Activated T-helper 1 cell treated with anti-CD3 and anti-CD28 coated beads, Interleukin-12 subunit alpha, Interleukin-12 subunit beta, Interleukin-2, Interleukin-4 antibody, amounts not matched to agents 30 ng/mL and 10 ng/mL and 1 ng/mL, durations not matched to agents 14 hours and 24 hours and 36 hours (primary cell): ENCODE measurements at places on chromosomes 5 and 9. TPM values are rescaled to one million over a fixed set of nuclear protein-coding genes. Genes with fewer than 3 reads are reported as not detected.

Gene TMEM141
- total RNA-seq = 37.2 and 39.0 TPM in 2 replicates

Gene RNF183
- not detected in 2 replicates for total RNA-seq

Gene LHX3
- total RNA-seq = not detected in 2 replicates

Gene TRIM36
- not detected in 2 replicates for total RNA-seq

Gene SPATA9
- not detected in 2 replicates for total RNA-seq

Gene ASPN
- not detected in 2 replicates for total RNA-seq

GRCh38 chr5:143516249-143516648, 112.8 kb upstream of the NR3C1 start:
- peaks cover 2% of the 10 kb centered on the region for H3K36me3 ChIP-seq
- no peak for DNase-seq

DNA sequence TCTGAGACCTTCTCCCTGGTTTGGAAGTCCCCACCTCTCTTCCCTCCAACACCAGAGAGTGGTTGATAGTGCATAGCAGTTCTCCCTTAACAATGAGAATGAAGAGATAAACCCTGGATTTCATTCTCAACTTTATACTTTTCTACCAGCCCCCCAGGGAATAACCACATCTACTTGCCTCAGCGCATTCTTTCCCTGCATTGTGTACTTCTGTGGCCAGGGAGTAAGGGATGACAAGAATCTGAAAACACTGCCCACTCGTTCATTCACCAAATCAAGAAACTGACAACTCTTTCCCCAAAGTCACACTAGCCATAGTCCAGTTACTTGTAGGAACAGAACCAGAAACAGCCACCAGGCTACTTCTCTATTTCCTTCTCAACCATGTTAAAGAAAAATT, 46.0 kb upstream of the SPIN1 start:
- peaks cover 6% of the 10 kb centered on the region for H3K4me1 ChIP-seq
- no peak overlapping the region for H3K27ac ChIP-seq
- H3K27me3 ChIP-seq = peaks cover 3% of the 10 kb centered on the region
- no peak overlapping the region for H3K4me3 ChIP-seq

GRCh38 chr5:84568171-84568570, 183.5 kb upstream of the EDIL3 start:
- H3K4me1 ChIP-seq = no peaks in the 10 kb centered on the region
- no peak overlapping the region for H3K4me3 ChIP-seq
- H3K36me3 ChIP-seq = no peaks in the 10 kb centered on the region
- DNase-seq = no peak
- no peaks in the 10 kb centered on the region for H3K27me3 ChIP-seq

DNA sequence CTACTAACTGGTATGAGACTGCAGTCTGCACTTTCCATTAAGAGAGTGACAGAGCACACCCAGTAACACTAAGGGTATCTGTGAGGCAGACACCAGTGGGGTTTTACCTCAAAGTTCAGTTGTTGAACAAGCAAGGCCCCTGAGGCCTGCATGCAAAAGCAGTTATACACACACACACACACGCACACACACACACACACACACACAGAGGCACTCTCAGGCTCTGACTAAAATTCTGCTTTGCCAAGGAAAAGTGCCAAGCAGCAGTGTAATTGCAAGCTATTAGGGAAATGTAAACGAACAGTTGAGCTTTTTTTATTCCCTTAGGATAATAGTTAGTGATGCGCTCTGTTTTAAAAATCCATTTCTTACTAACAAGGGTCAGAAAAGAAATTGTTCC, 377.1 kb downstream of the SPOCK1 start:
- no peaks in the 10 kb centered on the region for H3K27me3 ChIP-seq
- no peak overlapping the region for H3K27ac ChIP-seq
- no peak for DNase-seq

DNA sequence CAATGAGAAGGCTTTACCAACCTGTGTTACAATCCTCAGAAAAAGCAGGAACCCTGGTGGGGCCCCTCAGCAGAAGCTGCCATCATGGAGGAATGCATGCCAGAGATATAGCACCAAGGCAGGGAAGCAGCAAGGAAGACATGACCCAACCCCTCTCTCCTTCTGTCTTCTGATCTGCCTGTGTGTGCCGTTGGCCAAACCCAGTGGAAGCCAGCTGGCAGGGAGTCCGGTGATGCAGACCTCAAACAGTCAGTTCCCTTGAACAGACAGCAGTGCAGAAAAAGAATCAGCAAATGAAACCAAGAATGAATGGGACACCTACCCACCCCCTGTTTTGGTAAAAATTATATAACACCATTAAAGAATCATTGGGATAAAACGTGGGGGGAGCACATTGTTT, 234.2 kb downstream of the ZNF608 start:
- no peaks in the 10 kb centered on the region for H3K36me3 ChIP-seq
- no peaks in the 10 kb centered on the region for H3K4me1 ChIP-seq
- DNase-seq = no peak
- peaks cover 1% of the 10 kb centered on the region for H3K27me3 ChIP-seq
- H3K27ac ChIP-seq = no peak overlapping the region
- H3K4me3 ChIP-seq = no peak overlapping the region

- peaks cover 12% of the 10 kb centered on the region for H3K4me1 ChIP-seq
- no peak overlapping the region for H3K27ac ChIP-seq
- H3K4me3 ChIP-seq = no peak overlapping the region
- no peaks in the 10 kb centered on the region for H3K27me3 ChIP-seq
- peaks cover 2% of the 10 kb centered on the region for H3K36me3 ChIP-seq
Measured at GRCh38 chr9:129071526-129072126, 9.3 kb upstream of the DOLPP1 start.

DNA sequence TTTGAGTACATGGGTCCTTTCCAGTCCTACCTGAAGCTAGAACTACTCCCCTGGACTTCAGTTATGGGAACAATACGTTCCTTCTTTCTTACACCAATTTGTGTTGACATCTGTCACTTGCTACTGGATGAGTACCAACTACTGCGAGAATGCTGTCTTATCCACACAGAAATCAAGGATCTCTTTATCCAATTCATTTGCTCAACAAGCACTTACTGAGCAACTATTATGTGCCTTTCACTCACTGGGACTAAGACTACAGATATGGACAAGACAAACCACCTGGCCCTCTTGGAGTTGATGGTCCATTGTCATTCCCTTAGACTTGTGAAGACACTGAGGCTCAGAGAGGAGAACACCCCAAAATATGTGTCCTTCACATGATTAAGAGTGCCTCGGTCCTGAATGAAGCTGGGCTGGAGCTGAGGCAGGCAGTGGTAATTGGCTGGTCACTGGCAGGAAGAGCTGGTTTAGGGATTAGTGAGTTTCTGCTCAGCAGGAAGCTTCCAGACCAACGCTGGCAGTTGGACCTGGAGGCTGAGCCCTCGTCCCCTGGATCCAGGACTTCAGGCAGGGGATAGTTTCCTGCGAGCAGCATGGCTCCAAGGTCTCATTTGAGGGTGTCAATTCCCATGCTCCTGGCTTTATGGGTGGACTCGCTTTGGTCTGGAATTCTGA, 8.4 kb upstream of the ARSI start:
- no peak overlapping the region for H3K4me3 ChIP-seq
- no peaks in the 10 kb centered on the region for H3K36me3 ChIP-seq
- H3K27me3 ChIP-seq = peaks cover 19% of the 10 kb centered on the region
- DNase-seq = no peak
- no peak overlapping the region for H3K27ac ChIP-seq

DNA sequence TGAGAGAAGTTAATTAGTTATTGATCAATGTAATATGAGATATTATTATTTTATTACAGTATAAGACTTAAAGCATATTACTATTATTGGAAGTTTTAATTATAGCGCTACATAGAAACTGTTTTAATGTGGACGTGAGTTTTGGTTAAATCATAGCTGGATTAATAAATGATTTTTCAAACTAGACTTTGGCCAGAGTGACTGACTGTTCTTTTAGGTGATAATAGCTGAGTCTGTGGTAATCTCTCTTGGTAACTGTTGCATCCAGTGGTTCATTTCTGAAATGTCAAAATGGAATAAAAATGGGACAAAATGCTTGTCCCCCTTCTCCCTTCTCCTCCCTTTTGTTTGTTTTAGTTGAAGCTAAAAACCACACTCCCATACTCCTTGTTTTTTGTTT, 28.1 kb downstream of the ANKHD1 start:
- H3K27ac ChIP-seq = no peak overlapping the region
- no peak for DNase-seq
- no peaks in the 10 kb centered on the region for H3K27me3 ChIP-seq
- no peak overlapping the region for H3K4me3 ChIP-seq
- peaks cover 17% of the 10 kb centered on the region for H3K4me1 ChIP-seq

- H3K4me3 ChIP-seq = no peak overlapping the region
- peaks cover 1% of the 10 kb centered on the region for H3K27me3 ChIP-seq
- H3K27ac ChIP-seq = no peak overlapping the region
- no peaks in the 10 kb centered on the region for H3K36me3 ChIP-seq
Measured at GRCh38 chr5:167307042-167307441, 984.4 kb upstream of the WWC1 start.

DNA sequence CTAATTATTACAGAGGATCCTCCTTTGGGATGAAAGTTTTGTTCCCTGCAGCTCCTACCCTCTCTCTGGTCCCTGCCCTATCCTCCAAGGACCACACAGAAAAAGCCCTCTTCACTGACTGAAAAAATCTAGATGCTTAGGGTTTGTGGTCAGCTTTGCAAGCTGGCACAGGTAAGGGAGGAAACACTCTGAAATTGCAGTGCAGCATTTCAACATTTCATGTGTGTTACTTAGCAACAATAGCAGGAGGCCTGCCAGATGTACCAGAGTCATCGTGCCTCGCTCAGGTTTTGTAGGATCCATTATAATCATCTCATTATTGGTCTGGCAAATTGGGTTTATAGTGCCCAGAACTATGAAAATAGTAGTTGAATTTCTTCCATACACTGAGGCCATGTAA, 109.5 kb downstream of the PALM2AKAP2 start:
- H3K27me3 ChIP-seq = no peaks in the 10 kb centered on the region
- H3K4me3 ChIP-seq = no peak overlapping the region
- peak overlapping the region; percentile 82 for H3K27ac ChIP-seq
- DNase-seq = no peak
- H3K4me1 ChIP-seq = peaks cover 93% of the 10 kb centered on the region

GRCh38 chr9:134570151-134570621, 71.4 kb upstream of the COL5A1 start:
- no peak overlapping the region for H3K4me3 ChIP-seq
- H3K27ac ChIP-seq = no peak overlapping the region
- H3K4me1 ChIP-seq = no peaks in the 10 kb centered on the region
- no peaks in the 10 kb centered on the region for H3K36me3 ChIP-seq
- DNase-seq = no peak

GRCh38 chr5:14617441-14617840, 35.8 kb downstream of the OTULINL start:
- no peaks in the 10 kb centered on the region for H3K4me1 ChIP-seq
- DNase-seq = no peak
- H3K4me3 ChIP-seq = no peak overlapping the region
- H3K27ac ChIP-seq = no peak overlapping the region
- peaks cover 33% of the 10 kb centered on the region for H3K36me3 ChIP-seq
